ENCODE measurements at places on chromosomes 7 and 10.

DNA sequence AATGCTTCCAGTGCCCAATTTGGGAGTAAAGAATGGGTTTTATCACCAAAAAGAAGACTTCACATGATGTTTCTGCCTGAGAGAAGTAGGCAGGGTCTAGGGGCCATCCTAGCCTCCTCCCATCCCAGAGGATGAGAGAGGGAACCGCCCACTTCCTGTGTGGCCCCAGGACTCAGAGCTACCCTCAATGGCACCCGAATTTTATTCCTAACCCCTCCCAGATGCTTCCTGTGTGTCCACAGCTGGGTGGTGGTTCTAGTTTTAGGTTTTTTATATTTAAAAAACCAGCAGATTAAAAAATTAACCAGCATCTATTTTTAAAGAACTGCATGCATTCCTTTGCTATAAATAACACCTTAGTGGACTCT, 583.5 kb downstream of the PTPRN2 start:
- no peak for DNase-seq

DNA sequence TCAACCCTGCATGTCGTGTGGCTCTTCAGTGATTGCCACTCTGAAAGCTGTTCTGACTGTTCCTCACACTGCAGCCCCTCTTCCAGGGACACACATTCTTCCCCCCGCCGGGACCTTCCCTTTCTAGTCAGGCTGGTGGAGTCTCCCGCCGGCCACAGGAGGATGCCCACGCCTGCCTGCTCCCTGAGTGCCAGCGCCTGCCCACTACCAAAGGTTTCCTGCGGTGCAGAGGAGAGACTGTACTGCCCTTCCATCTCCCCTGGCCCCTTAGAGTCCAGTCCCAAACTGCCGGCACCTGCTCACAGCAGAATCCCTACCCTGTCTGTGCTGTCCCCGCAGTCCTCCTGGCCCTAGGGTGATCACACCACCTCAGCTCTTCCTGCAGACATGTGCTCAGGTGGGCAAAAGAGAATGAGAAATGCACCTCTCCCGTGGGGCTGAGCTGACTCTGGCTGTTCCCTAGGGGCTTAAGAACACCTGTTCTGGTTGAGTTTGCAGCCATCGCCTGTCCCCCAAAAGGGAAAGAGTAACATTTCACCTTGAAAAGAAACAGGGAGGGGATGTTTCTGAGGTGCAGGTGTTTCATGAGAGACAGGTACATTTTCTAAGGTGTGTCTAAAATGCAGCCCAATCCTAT, 1.4 kb downstream of the PODXL start:
- DNase-seq: no peak

GRCh38 chr10:56449770-56450169, 88.7 kb upstream of the ZWINT start:
- DNase-seq: no peak

GRCh38 chr7:48976253-48976652, 51.9 kb downstream of the CDC14C start:
- no peak for DNase-seq

GRCh38 chr10:113565364-113565763, 12.5 kb downstream of the HABP2 start:
- no peak for DNase-seq

DNA sequence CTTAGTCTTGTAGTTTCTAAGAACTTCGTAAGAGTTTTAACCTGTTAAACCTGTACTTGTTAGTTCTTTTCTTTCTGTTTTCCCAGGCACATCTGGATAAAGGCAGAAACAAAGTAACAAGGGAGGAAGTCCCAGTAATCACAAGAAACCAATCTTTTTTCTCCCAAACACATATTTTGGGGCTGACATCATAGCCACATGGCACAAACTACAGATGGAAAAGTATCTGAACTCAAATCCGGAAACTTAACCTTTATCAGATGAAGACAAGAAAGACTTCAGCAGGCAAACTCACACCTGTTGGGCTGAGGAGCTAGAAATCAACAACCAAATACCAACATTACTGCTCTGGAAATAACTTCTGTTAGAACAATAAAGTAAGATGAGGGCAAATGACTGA, 67.1 kb downstream of the CUBN start:
- DNase-seq: no peak

GRCh38 chr7:155531681-155532080, 14.7 kb downstream of the CNPY1 start:
- DNase-seq: no peak

DNA sequence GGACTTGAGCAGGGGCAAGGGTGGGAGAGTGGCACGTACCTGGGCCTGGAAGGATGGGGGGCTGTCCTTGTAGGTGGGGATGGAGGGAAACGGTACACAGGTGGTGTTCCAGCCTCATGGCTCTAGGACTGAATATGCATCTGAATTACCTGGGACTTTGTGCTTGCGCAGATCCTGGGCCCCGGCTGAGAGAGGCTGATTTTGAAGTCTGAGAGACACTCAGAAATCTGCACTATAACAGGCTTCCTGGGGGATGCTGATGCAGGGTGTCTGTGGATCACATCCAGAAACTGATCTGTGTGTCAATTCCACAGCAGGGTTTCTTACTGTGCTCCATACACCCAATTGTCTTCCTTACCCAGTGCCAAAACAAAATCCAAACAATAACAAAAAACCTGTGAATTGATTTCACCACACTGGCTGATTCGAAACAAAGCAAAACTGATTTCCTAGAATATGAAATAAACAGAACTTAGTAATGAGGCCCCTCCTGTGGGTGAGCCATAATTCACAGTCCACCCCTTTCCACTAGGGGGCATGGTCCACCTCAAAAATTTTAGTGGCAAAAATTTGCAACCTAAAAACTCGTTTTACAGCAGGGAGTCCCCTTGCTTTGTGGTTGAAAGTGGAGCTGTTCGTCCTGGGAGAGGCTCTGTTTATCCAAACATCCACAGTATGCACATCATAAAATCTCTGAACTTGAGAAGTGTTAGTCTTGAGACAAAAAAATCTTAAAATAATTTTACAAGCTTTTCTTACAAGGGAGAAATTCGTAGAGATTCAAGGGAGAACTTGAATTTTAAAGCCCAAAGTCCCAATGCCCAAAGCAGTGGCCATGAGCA, 32.0 kb upstream of the PLEKHA1 start:
- DNase-seq: peak; percentile 30

DNA sequence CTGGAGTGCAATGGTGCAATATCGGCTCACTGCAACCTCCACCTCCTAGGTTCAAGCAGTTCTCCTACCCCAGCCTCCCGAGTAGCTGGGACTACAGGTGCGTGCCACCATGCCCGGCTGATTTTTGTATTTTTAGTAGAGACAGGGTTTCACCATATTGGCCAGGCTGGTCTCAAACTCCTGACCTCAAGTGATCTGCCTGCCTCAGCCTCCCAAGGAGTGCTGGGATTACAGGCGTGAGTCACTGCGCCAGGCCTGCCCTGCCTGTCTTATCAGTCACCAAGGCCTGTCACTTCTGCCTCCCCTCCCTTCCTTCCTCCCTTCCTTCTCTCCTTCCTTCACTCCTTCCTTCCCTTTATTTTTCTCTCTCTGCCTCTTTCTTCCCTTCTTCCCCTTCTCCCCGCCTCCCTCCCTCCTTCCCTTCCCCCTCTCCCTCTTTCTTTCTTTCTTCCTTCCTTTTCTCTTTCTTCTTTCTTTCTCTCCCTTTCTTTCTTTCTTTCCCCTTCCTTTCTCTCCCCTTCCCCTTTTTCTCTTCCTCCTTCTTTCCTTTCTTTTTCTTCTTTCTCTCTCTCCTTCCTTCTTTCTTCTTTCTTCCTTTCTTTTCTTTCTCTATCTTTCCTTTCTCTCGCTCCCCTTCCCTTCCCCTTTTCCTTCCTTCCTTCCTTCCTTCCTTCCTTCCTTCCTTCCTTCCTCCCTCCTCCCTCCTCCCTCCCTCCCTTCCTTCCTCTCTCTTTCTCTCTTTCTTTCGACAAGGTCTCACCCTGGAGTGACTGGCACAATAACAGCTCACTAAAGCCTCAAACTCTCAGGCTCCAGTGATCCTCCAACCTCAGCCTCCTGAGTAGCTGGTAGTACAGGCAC, 3.1 kb upstream of the ST7 start:
- DNase-seq: no peak

GRCh38 chr10:110870823-110871297, 868 bp upstream of the PDCD4 start:
- DNase-seq: no peak

- no peak for DNase-seq
Measured at GRCh38 chr10:111146025-111146640, 69.3 kb downstream of the ADRA2A start.

- no peak for DNase-seq
Measured at GRCh38 chr7:27950123-27950522, 210.2 kb downstream of the TAX1BP1 start.

- DNase-seq: no peak
Measured at GRCh38 chr7:41117431-41117830, 585.5 kb downstream of the INHBA start.

- no peak for DNase-seq
Measured at GRCh38 chr10:23543691-23544380, 105.0 kb downstream of the OTUD1 start.

- no peak for DNase-seq
Measured at GRCh38 chr10:3248526-3249306, 76.1 kb upstream of the PITRM1 start.
